Nephron progenitor cell (in vitro differentiated cells): ENCODE measurements at places on chromosomes 2 and 18.
A peak's percentile ranks its signal among the peaks of the same experiment; 100 is the strongest.

- peak; percentile 8 for DNase-seq
Measured at GRCh38 chr18:35344736-35345459, 678 bp upstream of the ZNF24 start.

DNA sequence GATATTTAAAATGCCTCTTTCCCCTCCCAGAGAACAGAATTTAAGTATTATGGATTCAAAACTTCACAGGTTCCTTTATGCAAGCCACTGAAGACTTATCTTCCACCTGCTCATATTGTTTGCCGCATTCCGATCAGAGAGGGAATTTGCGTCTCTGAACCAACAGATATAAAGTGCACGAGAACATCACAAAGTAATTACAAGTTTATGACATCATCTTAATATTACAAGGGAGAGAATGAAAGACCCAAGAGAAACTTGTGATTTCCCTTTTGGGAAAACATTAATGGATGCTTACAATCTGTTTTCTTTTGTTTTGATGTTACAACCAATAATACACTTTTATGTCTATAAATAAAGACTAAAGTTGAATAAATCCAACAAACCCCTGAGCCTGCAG is 631.0 kb downstream of the BCL11A start:
- no peak for DNase-seq

DNA sequence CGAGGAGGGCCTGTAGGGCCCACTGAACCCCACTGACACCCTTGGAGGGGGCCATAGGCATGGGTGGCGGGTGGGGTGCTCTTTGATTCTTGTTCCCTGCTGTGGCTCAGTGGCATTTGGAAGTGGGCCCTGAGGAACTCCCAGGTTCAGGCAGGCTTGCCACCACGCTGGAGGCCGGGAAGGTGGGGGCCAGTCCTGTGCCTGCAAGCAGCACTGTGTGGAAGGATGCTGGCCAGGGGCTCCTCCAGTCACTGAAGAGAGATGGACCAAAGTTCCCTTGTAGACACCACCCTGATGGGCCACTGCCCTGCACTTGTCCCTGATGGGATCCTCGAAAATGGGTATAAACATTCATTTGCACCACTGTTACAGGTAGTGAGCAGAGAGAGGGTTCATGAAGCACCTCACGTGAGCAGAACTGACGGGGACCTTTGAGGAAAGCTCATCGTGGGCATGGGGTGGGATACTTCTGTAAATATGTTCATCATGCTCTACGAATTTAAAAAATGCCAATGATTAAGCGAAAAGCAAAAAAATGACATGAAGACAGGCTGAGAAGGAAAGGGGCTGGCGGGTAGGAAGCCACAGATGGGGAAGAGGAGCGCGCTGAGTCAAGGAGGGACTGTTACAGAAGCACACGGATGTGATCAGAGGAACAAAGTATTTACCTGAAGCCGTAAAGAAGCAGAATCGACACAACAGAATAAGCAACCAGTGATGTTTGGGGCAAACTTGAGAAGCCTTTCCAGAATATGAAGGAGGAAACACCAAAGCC is 45.2 kb upstream of the ASB1 start:
- no peak for DNase-seq

- DNase-seq = no peak
Measured at GRCh38 chr2:142881619-142882018, 4.2 kb downstream of the KYNU start.

DNA sequence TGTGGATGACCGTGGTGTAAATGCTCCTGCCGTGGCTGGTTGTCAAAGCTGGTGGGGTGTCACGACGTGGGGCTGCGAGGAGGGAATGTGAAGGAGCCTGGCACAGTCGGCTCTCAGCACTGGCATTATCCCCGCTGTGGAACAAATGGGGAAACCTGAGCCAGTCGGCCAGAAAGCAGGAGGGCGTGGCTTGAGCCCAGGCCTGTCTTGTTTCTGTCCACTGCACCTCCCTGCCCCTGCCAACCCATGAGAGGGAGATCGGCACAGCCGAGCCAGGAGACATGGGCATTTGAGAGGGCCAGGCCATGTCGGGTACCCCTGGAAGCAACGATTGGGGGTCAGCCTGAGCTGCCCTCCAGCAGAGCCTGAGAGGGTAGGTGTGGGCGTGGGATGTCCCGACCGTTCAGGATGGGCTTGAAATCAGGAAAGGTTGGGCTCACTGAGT is 44.5 kb downstream of the PDIA6 start:
- DNase-seq = no peak

DNA sequence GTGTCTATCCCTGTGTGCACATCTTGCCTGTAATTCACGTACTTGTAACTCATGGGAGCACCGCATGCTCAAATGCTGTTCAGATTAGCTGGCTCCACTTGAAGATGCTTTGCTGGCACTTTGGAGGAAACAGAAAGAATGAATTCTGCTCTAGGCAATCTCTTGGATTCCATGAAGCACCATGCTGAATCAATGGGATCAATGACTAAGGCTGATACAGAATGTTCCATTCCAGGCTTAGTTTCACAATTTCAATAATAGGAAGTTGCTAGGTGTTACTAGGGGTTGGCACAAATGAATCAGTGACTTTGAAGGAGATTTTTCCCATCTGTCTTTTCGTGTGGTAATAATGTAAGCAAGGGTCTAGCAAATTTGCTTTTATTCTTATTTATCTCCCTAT is 328.8 kb downstream of the OSR1 start:
- no peak for DNase-seq

DNA sequence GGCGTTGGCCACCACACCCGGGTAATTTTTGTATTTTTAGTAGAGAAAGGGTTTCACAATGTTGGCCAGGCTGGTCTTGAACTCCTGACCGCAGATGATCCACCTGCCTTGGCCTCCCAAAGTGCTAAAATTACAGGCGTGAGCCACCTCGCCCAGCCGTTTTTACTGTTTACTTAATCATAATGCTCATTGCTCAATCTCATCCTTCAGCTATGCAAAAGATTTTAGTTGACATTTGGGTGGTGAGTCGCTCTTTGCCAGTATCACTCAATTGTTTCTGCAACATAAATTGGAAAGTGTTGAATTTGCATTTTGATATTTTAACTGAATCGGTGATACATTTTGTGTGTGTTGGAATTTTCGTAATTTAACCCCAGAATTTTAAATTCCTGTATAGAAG is 7.8 kb upstream of the ZNF532 start:
- no peak for DNase-seq

DNA sequence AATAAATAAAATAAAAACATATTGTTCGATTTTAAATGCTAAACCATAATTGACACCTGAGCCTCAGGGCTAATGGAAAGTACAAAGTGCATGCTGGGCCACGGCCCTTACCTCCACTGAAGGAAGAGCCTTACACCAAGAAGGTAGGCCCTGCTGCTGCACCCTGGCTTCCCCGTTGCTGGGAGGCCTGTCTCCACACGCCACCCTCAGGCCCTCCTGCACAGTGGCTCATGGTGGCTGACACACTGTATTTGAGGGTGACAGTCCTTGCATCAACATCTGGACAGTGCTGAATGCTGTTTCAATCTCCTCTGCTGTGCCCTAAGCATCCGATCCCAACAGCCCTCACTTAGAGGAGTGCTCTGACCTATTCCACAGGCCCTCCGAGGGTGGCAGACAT is 39.3 kb upstream of the EDAR start:
- DNase-seq = no peak

DNA sequence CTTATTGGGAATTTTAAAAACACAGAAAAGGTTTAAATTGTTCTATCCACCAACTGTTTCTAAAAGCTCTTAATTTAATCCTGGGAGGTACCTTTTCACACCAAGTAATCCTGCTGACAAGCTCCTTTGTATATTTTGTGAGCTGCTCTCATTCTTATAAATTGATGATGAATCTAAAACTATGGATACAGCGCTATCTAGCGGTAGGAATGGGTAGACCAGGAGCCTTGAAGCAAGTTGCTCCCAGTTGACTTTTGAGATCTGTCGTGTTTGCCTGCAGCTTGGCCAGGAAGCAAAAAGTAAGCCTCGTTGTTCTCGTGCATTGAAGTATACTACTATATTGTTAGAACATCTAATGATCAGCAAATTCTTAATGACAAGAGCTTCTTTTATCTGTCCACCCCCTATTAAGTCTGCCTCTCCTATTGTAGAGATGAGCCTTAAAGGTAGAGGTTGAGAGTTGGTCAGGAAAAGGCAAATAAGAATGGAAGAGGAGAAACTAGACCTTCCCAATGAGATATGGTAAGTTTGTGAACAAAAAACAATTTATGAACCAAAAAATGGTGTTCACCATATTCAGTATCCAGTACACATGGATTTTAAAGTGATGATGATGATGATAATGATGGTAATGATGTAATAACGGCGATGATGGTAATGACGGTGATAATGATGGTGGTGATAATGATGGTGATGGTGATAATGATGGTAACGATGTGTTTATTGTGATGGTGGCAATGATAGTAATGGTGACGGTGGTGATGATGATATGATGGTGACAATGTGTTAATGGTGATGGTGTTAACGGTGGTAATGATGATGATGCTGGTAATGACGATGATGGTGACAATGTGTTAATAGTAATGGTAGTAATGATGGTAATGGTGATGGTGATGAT is 212.1 kb upstream of the NCKAP5 start:
- peak; percentile 73 for DNase-seq

DNA sequence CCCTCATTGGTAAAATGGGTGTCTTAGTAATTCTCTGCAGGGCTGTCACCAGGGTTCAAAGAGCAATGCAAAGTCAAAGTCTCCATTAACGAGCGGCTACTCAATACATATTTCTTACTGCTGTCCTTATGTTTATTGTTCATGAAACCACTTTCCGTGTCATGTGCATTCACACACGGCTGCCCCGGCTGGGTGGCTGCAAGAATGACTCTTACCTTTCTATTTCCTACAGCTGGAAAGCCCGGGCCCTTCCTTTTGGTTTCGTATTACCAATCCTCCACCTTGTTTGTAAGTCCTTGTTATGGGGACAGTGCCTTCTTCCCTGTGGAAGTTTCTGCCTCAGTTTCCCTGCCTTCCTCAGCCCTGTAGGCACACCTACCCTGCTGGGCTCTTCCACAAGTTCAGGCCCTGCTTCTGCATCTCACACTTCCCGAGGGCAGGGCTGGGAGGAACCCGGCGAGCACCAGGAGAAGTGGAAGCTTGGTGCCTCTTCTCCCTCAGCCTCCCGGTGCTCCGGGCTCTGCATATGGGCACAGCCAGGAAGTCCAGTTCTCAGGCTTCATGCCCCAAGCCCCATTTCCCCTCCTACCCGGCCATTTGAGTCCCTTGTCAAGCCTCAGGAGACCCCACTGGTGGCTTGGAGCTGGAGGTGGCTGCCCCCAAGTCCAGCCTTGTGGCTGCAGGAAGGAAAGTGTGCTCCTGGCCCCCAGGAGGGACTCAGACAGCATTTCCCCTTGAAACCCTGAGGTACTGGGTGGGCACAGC is 18.7 kb upstream of the ACKR3 start:
- DNase-seq = no peak

- DNase-seq = no peak
Measured at GRCh38 chr2:200252265-200253067, 54.0 kb upstream of the SPATS2L start.

GRCh38 chr18:67672155-67672554 is 155.6 kb upstream of the DSEL start:
- no peak for DNase-seq

DNA sequence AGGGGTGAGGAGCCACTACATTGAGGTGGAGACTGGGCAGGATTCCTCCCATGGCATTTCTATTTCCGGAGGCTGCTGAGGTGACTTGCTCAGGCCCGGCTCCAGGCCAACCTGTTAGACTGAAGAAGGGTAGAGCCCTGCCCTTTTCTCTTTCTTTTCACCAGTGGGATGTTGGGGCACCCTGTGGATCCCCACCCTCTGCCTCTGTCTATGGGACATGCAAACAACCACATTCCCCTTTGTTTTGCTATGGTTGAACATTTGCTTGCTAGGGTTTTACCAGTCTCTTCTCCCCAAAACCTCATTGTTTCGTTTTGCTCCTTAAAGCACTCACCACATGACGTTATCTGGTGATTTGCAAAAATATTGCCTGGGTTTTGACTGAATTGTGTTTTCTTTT is 183.3 kb downstream of the ARL4C start:
- DNase-seq = no peak

GRCh38 chr2:65377556-65378192 is 54.7 kb downstream of the SPRED2 start:
- no peak for DNase-seq
